ENCODE measurements at places on chromosomes 11 and 22. TPM values are rescaled to one million over a fixed set of nuclear protein-coding genes. Genes with fewer than 3 reads are reported as not detected.

Gene CD3E
- total RNA-seq: 535 TPM

Gene NRXN2
- 0.23 TPM for total RNA-seq

Gene GRK3
- 43.3 TPM for total RNA-seq

Gene RNF121
- total RNA-seq: 38.7 TPM

Gene POU2AF2
- not detected for total RNA-seq

Gene OR8G5
- total RNA-seq: not detected

Gene OR51S1
- not detected for total RNA-seq

Gene KRTAP5-11
- not detected for total RNA-seq

Gene BACE1-AS
- 5.1 TPM for total RNA-seq

DNA sequence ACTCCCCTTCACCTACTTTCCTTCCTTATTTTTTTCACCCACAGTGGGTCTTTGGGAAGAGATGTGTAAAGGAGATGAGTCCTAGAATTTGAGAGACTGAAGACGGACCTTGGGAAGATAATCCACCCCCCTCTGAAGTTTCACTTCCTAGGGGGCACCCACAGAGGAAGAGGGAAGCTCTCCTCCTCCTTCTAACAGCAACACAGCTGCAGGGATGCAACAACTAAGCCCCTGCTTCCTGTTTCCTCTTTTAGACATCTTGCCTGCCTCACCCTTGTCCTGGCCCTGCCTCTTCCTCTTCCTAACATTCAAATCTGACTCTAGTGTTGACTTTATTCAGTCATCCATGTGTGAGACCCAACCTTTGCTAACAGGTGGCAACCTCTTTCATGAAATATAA lies 424.6 kb downstream of the BUD13 start:
- H3K36me3 ChIP-seq: no peaks in the 10 kb centered on the region
- no peak overlapping the region for H3K27ac ChIP-seq
- H3K4me1 ChIP-seq: peaks cover 2% of the 10 kb centered on the region
- H3K4me3 ChIP-seq: no peak overlapping the region
- H3K27me3 ChIP-seq: no peaks in the 10 kb centered on the region
- no peak for DNase-seq

DNA sequence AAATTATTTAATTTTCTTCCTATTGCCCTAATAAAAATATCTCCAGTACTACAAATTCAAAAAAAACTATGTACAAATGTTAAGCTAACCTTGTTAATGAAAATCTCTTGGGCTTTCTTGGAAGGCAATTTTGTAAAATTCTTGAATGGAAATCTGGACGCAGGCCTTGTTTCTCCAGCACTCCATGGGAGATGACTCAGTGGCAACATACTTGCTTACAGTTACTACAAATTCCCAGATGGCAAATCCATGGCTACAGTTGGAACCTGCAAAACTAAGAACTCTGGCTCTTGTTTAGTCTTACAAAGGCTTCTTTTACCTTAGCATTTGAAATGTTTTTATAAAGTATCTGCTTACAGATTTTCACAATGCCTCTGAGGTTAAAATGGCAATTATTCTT lies 725.2 kb downstream of the DLG2 start:
- H3K4me1 ChIP-seq: no peaks in the 10 kb centered on the region
- no peak for DNase-seq
- no peak overlapping the region for H3K27ac ChIP-seq
- no peaks in the 10 kb centered on the region for H3K36me3 ChIP-seq
- no peaks in the 10 kb centered on the region for H3K27me3 ChIP-seq

- H3K4me1 ChIP-seq: no peaks in the 10 kb centered on the region
- no peak for DNase-seq
- H3K27me3 ChIP-seq: no peaks in the 10 kb centered on the region
- H3K27ac ChIP-seq: no peak overlapping the region
- no peaks in the 10 kb centered on the region for H3K36me3 ChIP-seq
Measured at GRCh38 chr11:85269109-85269508, 358.0 kb downstream of the DLG2 start.

DNA sequence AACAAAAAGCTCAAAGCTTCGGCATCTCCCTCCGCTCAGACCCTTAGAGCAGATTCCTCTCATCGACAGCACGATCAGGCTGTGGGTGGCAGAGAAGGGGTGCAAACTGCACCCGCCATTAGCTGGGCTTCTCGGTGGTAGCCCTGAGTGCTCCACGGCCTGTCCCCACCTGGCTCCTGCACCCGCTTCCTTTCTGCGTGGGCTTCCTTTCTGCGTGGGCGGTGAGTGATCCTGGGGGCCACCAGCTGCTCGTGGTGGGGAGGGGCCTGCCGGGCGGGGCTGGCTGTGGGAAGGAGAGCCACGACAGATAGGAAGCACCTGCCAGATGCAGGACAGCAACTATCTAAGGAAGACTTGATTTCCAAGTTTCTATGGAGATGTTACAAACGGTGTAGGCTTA lies 55.0 kb downstream of the BRD1 start:
- DNase-seq: no peak
- no peak overlapping the region for H3K27ac ChIP-seq
- no peaks in the 10 kb centered on the region for H3K27me3 ChIP-seq

- peaks cover 14% of the 10 kb centered on the region for H3K27me3 ChIP-seq
- no peak overlapping the region for H3K4me3 ChIP-seq
- H3K36me3 ChIP-seq: no peaks in the 10 kb centered on the region
- no peak for DNase-seq
- no peak overlapping the region for H3K27ac ChIP-seq
Measured at GRCh38 chr11:44885065-44885810, 65.4 kb downstream of the TP53I11 start.

GRCh38 chr11:2869134-2869526 lies 16.4 kb downstream of the CDKN1C start:
- peaks cover 55% of the 10 kb centered on the region for H3K27me3 ChIP-seq
- H3K27ac ChIP-seq: no peak overlapping the region
- no peak overlapping the region for H3K4me3 ChIP-seq
- peaks cover 4% of the 10 kb centered on the region for H3K4me1 ChIP-seq

DNA sequence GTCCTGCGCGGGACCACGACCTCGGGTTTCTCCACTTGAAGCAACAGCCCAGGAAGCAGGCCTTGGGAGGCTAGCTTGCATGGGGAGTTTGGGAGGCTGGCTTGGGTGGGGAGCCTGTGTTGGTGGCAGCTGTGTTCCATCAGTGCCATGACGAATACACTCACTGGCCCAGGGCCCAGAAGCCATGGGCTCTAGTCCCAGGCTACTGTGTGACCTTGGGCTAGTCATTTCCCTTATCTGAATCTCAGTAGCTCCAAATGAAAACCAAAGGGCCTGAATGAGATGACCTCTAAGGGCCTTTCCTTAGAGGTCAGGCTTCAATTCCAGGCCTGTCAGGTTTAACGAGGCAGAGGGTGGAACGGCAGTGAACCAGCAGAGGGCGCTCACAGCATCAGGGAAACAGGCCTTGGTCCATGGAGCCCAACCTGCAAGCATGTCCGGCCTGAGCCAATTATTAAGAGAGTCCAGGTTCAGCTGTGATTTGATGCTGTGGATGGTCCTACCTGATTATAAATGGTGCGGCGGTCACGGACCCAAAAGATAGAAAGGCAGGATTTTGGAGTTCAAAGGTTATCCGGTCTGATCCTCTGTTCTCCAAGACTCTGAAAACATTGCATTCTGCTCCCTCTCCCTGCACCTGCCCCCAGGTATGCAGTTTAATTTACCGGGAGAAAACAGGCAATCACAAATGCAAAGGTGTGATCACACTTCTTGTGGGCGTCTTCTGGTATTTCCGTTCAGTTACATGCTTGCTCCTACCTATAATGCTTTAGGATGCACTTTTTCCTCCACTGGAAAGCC lies 15.9 kb downstream of the PTPN5 start:
- H3K27ac ChIP-seq: no peak overlapping the region
- H3K36me3 ChIP-seq: peaks cover 7% of the 10 kb centered on the region

- H3K4me3 ChIP-seq: no peak overlapping the region
Measured at GRCh38 chr22:19802894-19803735, 42.5 kb downstream of the TBX1 start.

DNA sequence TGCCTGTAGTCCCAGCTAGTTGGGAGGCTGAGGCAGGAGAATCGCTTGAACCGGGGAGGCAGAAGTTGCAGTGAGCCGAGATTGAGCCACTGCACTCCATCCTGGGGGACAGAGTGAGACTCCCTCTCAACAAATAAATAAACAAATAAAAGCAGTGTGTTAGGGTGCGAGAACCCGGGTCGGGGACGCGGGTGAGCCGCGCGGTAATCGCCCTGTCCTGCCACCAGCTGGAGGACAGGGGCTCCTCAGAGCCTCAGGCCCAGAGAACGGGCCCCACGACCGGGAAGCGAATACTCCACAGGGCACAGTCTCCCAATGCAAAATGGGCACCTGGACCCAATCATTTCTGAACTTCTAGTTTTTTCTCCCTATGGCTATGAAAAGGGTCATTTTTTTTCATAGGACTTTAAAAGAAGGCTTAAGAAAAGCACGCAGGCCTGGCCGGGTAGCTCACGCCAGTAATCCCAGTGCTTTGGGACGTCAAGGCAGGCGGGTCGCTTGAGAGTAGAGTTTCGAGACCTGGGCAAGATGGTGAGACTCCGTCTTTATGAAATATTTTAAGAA lies 744 bp upstream of the MCM5 start:
- H3K27me3 ChIP-seq: no peaks in the 10 kb centered on the region
- peak overlapping the region; percentile 97 for H3K4me3 ChIP-seq
- peak overlapping the region; percentile 97 for H3K27ac ChIP-seq
- peaks cover 45% of the 10 kb centered on the region for H3K4me1 ChIP-seq

GRCh38 chr11:17991783-17992433 lies 20.9 kb downstream of the SERGEF start:
- DNase-seq: peak; percentile 59
- H3K27me3 ChIP-seq: no peaks in the 10 kb centered on the region
- H3K36me3 ChIP-seq: peaks cover 16% of the 10 kb centered on the region
- H3K4me3 ChIP-seq: no peak overlapping the region
- H3K4me1 ChIP-seq: peaks cover 2% of the 10 kb centered on the region

GRCh38 chr22:17665854-17666253 lies 27.3 kb downstream of the BCL2L13 start:
- peaks cover 55% of the 10 kb centered on the region for H3K36me3 ChIP-seq
- H3K27ac ChIP-seq: no peak overlapping the region
- DNase-seq: no peak
- no peak overlapping the region for H3K4me3 ChIP-seq
- H3K4me1 ChIP-seq: peaks cover 1% of the 10 kb centered on the region

DNA sequence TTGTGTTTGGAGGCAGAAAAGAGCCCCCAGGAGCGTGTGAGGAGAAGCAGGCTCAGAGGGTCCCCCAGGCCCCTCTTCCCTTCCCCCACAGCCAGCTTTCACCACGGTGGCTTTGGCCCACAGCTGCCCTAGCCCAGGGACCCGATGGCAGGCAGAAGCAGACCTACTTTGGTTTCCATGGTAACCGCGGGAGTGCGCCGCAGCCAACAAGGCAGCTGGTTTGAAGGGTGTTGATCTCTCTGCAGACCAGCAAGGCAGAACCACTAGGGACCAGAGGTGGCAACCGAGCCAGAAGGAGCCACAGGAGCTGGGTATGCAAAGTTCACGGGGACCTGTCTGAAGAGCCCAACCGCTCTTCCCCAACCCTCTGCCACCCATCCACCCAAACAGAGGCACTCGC lies 69.4 kb downstream of the BUD13 start:
- no peak for DNase-seq
- no peaks in the 10 kb centered on the region for H3K36me3 ChIP-seq
- peaks cover 30% of the 10 kb centered on the region for H3K27me3 ChIP-seq
- no peak overlapping the region for H3K27ac ChIP-seq
- H3K4me3 ChIP-seq: no peak overlapping the region

DNA sequence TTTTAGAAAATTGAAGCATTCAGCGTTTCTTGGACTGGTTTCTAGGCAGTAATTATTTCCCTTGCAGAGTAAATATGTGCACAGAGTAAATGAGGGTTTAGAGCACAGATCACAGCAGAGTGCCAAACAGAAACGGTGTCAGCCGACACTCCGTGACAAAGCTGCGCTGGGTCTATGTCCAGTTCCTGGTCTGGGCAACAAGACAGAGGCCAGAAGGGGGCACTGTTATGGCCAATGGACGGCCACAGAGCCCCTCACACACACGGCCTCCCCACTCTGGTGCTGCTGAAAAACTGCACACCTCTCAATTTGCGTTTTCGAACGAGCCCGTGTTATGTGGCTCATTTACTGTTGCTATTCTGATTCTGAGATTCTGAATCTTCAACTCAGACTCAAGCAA lies 180.7 kb downstream of the MPPED1 start:
- no peak overlapping the region for H3K4me3 ChIP-seq
- no peak overlapping the region for H3K27ac ChIP-seq
- no peaks in the 10 kb centered on the region for H3K36me3 ChIP-seq
- DNase-seq: no peak
- peaks cover 33% of the 10 kb centered on the region for H3K27me3 ChIP-seq

- H3K4me1 ChIP-seq: no peaks in the 10 kb centered on the region
- H3K27ac ChIP-seq: no peak overlapping the region
- peaks cover 7% of the 10 kb centered on the region for H3K27me3 ChIP-seq
- no peaks in the 10 kb centered on the region for H3K36me3 ChIP-seq
- DNase-seq: no peak
- H3K4me3 ChIP-seq: no peak overlapping the region
Measured at GRCh38 chr11:19525276-19525675, 187.4 kb upstream of the NAV2 start.

- H3K36me3 ChIP-seq: no peaks in the 10 kb centered on the region
- H3K27ac ChIP-seq: no peak overlapping the region
- no peak for DNase-seq
Measured at GRCh38 chr22:35894464-35894878, 134.2 kb downstream of the RBFOX2 start.

- H3K27me3 ChIP-seq: peaks cover 5% of the 10 kb centered on the region
- no peaks in the 10 kb centered on the region for H3K36me3 ChIP-seq
- H3K27ac ChIP-seq: no peak overlapping the region
- no peak for DNase-seq
Measured at GRCh38 chr22:45454275-45454674, 40.8 kb downstream of the RIBC2 start.

DNA sequence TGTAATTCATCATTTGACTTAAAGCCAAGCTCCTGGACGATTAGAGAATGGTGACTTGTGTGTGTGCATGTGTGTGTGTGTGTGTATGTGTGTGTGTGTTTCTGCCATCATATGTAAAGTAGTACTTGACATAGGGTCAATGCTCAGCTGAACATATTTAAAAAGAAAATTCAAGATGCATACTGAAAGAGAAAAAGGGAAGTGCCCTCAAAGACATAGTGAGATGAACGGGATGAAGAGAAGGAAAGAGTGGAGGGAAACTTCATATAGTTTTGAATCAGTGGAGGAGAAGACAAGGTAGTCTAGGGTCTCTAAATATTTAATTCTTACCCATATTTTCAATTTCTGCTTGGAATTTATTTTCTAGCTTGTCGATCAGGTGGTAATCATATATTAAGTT lies 4.0 kb downstream of the TCN1 start:
- H3K4me3 ChIP-seq: no peak overlapping the region
- no peak for DNase-seq

GRCh38 chr11:27058456-27058855 lies 17.8 kb downstream of the BBOX1 start:
- no peak overlapping the region for H3K27ac ChIP-seq
- H3K4me3 ChIP-seq: no peak overlapping the region
- DNase-seq: no peak
- H3K4me1 ChIP-seq: no peaks in the 10 kb centered on the region
- H3K27me3 ChIP-seq: no peaks in the 10 kb centered on the region

DNA sequence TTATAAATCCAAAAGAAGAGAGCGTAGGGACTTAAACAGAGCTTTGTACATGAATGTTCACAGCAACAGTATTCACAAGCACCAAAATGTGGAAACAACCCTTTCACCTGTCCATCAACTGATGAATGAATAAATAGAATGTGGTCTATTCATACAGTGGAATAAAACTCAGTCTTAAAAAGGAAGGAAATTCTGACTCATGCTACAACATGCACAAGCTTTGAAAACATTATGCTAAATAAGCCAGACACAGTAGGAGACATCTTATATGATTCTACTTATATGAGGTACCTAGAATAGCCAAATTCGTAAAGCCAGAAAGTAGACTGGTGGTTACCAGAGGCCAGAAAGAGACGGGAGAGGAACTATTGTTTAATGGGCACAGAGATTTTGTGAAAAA lies 74.3 kb downstream of the SHANK2 start:
- H3K4me3 ChIP-seq: no peak overlapping the region
- H3K4me1 ChIP-seq: no peaks in the 10 kb centered on the region
- H3K36me3 ChIP-seq: no peaks in the 10 kb centered on the region
- DNase-seq: no peak
- H3K27ac ChIP-seq: no peak overlapping the region
